ENCODE measurements at places on chromosomes 12 and 14.

DNA sequence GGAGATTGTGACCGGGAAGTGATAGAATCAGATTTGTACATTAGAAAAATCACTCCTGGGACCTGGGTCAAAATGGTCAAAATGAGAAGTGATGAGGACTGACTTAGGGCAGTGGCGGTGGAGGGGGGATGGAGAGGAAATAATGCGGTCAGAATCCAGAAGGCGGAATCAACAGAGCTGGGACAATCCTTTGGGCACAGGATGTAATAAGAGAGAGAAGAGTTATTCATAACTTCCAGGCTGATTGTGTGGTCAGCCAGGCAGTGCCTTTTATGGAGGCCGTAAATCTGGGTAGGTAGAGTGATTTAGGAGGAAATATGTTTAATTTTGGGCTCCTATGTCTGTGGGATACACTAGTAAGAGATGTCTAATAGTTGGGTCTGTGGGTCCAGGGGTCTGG is 21.6 kb downstream of the FBXL14 start:
- no peak for DNase-seq

- no peak for DNase-seq
These were observed 85.5 kb downstream of the STON2 start for GRCh38 chr14:81314443-81315175.

DNA sequence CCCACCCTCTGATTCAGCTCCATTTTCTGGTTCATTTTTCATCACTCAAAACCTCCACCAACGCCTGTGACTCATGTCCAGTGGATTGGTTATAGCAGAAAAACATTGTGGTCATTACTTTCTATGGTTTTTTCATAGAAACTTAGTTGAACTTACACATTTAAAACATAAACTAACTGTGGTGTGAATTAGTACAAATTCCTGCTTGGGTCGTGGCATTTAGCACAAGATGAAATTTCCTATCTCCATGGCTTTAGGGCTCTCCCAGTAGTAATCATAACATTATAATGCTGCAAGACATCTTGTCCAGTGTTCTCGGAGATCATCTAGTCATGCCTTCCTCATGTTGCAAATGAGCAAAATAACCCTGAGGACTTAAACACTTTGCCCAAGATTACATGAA is 7.1 kb downstream of the RNASE7 start:
- peak; percentile 59 for DNase-seq

DNA sequence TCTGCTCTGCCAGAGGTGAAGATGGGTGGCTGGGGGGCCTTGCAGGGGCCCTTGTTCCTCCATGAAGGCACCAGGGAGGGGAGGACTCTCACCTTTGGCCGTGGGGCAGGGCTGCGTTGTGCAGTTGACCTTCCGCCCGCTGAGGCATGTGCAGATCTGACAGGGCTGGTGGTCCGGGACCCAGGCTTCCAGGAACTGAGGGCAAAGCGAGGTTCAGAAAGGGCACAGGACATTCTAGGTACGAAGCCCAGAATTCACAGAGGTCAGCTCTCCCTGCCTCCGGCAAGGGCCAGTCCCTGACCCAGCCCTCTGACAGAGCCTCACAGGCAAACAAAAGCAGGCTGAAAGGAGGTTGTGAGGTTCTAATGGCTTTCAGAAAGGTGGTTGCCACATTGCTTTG is 40.4 kb upstream of the ANO2 start:
- DNase-seq = no peak

- DNase-seq = peak; percentile 34
These were observed 30.8 kb downstream of the TSPAN9 start for GRCh38 chr12:3107954-3108353.

DNA sequence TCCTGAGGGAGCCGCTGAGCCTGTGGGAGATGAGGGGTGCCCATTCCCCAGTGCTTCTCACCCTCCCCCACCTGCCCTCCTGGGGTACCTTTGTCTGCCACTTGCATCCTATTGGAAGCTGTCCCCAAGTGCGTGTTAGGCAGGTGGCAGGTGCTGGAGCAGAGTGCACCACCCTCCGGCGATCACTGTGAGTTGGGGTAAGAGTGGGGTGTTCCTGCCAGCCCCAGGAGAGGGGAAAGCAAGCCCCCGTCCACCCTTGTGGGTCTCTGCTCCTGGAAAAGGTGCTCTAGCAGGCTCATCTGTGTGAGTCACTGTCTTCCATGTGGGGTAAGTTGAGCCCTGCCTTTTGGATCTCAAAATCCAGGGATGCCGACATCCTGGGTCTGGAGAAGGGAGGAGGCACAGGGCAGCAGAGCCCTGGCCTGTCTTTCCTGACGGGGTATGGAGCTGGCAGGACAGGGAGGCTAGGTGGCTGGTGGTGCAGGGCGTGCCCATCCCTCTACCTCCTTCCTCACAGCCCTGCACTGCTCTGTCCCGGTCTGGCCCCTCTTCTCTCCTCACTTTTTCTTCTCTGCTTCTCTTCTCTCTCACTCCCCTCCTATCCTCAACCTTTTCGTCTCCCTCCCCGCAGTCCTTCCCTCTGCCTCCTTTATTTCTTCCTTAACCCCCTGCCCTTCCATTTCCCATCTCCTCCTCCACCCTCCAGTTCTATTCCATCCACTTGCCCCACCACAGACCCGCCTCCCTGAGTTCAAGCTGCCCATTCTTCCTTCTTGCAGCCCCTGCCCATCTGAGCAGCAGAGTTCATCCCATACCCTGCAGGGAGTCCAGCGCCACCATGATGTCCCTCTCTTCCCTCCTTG is 20.1 kb upstream of the KRT7 start:
- no peak for DNase-seq

DNA sequence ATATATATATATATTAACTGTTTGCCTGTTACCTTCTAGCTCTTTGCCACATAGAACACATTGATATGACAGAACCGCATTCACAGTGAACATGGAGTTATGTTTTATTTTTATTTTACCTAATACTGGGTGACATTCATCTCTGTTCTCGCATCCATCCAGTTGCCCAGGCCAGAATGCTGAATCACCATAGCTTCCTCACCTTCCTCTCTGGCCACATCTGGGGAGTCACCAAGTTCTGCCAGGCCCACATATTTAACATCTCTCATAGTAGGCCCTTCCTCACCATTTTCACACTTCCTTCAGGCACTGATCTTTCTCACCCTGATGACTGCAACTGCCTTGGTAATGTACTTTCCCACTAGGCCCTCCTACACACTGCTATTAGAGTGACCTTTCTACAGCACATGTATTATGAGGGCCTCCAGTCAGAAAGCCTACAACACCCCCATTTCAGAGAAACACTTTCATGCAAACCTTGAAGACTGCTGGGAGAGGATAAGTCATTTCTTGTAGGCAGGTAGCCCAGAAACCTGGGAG is 106.8 kb downstream of the LGR5 start:
- no peak for DNase-seq

DNA sequence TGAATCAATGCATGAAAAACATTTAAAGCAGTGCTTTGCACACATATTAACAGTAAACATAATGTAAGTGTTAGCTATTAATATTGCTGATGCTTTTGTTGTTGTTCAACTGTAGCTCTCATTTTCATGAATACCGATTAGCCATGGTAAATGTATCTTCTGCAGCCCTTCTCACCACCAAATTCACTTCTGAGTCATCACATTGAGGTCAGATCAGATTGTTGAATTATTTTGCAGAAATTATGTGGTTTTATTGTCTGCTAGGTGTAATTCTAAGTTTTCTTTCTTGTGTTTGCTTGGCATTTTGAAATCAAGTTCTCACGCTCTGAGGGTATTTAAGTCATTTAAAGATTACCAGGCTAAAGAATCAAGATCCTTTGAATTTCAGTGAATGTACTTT is 74.6 kb downstream of the AKAP6 start:
- DNase-seq = peak; percentile 63

GRCh38 chr12:92065639-92066038 is 80.0 kb downstream of the BTG1 start:
- no peak for DNase-seq

GRCh38 chr12:121577443-121578180 is 3.2 kb downstream of the KDM2B start:
- DNase-seq = no peak

DNA sequence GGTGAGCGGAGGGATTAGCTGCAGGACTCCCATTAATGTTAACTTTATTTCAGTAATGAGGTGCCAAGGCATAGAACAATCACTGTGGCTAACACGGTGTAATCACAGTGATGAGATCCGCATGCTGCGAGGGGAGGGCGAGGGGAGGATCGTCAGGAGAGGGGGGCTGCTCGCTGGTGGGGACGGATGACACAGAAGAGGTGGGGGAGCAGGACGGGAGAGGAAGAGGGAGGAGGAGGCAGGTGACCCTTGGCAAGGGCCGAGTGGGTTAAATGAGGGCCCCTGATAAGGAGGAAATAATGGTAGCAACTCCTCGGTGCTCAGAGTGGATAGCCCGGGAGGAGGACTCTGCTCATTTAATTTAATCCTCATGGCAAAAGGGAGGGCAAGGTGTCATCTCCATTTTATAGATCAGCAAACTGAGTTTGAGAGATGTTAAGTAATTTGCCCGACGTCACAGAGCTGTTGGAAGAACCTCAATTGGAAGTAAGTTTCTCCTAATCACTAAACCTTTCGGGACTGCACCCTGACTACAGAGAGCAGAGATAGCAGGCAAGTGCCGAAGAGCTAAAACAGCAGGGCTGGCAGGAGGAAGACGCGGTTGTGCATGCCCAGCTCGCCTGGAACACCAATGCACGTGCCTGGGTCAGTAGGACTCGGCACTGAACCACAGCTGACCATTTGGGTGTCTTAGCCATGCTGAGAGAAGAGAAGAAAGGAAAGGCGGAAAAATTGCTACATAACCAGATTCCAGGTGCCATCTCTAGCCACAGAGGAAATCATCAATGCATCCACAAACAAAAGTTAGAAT is 43.0 kb downstream of the SPRING1 start:
- no peak for DNase-seq

- DNase-seq = peak; percentile 85
These were observed 86.8 kb downstream of the RFLNA start for GRCh38 chr12:124381456-124382296.

- DNase-seq = no peak
These were observed 14.2 kb downstream of the FAIM2 start for GRCh38 chr12:49889361-49890095.

DNA sequence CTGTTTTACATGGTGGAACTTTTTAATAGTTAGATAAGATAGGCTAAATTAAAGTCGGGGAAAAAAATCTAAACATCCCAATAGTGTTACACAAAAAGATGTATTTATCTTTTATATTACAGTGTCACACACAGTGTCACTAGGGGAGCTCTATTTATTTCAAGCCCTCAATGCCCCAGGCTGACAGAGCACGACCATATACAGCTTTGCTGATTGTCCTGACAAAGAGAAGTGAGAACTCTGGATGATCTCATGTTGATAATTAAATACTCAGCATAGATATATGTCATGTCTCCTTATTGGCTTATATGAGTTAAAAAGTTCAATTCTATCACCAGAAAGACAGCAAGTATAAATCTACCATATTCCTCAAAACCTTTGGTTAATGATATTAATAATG is 594.3 kb downstream of the LRFN5 start:
- DNase-seq = no peak

- no peak for DNase-seq
These were observed 690.3 kb downstream of the TMEM121 start for GRCh38 chr14:106216679-106217078.

DNA sequence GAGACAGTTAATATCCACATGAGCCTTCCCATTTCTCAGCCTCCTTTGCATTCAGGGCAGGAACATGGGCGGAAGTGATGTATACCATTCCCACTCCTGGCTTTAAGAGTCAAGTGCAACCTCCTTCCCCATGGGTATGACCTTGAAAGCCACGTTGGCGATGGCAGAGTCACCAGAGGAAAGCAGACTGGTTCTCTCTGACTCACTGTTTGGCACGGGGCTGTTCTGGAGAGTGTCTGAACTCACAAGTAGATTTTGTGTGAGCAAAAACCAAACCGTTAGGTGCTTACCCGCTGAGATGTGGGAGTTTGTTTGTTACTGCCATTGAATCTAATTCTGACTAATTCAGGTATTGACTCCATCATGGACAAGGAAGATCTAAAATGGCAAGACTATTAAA is 36.7 kb upstream of the PZP start:
- DNase-seq = no peak

- peak; percentile 86 for DNase-seq
These were observed 24.3 kb upstream of the OR6J1 start for GRCh38 chr14:22668417-22668816.

GRCh38 chr12:104313568-104314241 is 10.2 kb downstream of the EID3 start:
- DNase-seq = no peak

GRCh38 chr12:83172441-83172840 is 485.7 kb downstream of the TMTC2 start:
- no peak for DNase-seq

- DNase-seq = no peak
These were observed 21.4 kb upstream of the CLEC4D start for GRCh38 chr12:8491646-8492530.

GRCh38 chr14:55556929-55557623 is 22.9 kb upstream of the KTN1 start:
- DNase-seq = peak; percentile 79

DNA sequence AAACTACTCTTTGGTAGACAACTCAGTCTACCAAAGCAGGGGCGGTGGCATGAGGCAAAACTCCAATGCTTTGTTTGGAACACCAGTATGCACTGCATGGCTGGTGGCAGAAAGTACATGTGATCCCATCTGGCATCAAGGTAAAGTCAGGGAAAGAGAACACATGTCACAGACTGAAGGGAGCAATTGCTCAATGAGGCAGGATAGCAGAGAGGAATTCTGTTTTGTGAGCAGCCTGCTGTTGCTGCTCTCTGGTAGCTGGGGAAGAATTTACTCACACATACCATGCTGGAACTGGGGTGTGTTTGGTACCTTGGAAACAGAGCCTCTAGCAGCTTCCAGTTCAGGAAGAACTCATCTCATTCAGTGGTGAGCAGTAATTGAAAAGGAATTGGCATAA is 84.8 kb downstream of the HELB start:
- DNase-seq = no peak

GRCh38 chr14:30657606-30658163 is 35.6 kb downstream of the SCFD1 start:
- no peak for DNase-seq

GRCh38 chr12:39467432-39467870 is 24.5 kb upstream of the KIF21A start:
- peak; percentile 88 for DNase-seq

Measured in iris pigment epithelial cell (primary cell).